ENCODE measurements at places on chromosomes 7 and 10. TPM values are rescaled to one million over a fixed set of nuclear protein-coding genes. Genes with fewer than 3 reads are reported as not detected.

DNA sequence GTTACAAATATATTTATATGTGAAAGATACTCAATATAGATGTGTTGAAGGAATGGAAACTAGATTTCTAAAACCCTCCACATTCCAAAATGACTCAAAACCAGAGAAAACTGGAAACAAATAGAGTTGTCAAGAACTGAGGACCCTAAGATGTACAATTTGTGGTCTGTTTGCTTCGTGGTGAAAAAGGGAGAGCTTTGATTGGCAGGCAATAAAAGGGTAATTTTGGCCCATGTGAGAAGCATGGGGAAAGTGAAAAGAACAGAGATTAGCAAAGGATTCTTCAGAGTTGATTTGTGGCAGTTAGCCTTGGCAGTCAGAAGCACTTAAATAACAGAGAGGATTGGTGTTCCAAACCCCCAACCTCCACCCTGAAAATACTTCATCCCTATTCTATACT lies 37.1 kb upstream of the DKK1 start:
- no peak for DNase-seq

- DNase-seq = no peak
These were observed 4.6 kb downstream of the MGMT start for GRCh38 chr10:129471447-129472175.

The ZNF92 gene
- total RNA-seq = 17.3 TPM

DNA sequence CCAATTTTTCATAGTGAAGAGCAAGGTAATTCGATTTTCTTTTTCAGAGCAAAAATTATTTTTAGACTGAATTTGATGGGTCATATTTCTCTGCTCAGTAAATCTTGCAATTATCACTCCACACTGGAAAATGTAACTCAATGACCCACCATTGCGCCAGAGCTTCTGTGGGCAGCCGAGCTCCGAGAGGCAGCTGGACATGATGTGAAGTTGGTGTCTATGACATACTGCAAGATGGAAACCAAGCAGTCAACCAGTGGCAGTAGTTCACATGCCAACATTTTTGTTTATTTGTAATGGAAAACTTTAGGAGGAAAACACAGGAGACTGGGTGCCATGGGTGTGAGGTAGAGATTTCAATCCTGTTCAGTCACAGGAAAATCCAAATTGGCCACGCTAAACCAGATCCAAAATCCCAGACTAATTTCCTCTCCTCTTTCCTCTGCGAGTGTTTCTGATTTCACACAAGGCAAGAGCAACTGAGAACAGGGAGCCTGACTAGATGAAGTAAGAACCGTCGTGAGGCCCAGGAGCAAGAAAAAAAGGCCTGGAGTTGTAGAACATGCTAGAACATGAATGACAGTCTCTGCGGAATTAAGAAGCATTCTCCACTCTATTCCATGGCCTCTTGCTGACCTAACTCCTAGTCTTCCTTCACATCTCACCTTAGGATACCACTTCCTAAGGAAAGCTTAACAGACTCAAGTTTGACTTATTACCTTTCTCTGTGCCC lies 39.3 kb downstream of the CALD1 start:
- DNase-seq = no peak

DNA sequence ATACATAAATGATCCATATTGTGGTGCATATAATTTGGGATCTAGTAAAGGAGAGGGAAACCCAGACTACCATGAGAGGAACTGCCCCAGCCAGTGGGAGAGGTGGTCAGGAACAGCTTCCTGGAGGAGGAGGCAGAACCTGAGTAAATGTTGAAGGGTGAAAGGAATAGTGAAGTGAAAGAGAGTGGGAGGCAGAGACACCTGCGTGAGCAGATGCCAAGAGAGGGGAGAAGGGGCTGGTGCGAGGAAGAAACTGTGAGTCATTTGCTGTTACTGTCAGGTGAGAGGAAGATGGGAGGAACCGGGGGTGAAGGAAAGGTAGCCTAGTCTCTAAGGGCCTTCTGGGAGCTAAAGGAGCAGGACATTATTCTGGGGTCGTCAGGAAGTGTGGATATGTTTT lies 294.8 kb downstream of the GRID1 start:
- DNase-seq = no peak

DNA sequence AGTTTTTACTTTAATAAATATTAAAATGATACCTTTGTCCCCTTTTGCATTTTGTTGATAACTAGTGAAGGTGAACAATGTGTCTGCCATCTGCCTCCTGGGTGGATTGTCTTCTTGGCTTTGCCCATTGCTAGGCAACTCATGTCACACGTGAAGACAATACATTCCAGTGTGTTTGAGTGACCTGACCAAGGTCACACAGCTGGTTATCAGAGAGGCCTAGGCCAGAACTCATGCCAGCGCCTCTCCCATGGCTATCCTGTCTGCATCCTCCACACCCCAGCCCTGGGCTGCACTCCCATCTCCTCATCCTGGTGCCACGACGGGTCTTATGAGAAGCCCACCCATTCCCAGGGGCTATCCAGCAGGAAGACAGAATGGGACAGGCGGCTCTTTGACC lies 108.7 kb downstream of the PLCE1 start:
- DNase-seq = no peak

GRCh38 chr7:150668472-150668911 lies 17.0 kb upstream of the GIMAP2 start:
- no peak for DNase-seq

The SEC23IP gene
- total RNA-seq = 17.8 TPM
